ENCODE measurements at places on chromosomes 7 and 10.

DNA sequence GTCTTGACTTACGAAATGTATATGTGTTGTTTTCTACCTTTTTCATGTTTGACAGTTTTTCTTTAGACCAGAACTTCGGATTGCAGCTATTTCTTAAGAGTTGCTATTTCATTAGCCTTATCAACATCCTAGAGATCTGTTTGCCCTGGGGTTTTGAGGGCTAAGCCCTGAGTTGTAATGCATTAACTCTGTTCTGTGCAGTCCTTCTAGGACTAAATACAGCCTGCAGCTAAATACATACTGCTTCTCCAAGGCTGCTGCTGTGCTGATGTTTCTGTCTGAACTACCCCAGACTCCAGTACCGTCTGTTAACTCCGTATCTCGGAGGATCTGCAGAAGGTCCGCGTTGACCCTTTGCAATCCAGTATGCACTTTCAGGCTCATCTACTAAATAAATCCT lies 26.5 kb downstream of the KIAA1217 start:
- no peak for DNase-seq

DNA sequence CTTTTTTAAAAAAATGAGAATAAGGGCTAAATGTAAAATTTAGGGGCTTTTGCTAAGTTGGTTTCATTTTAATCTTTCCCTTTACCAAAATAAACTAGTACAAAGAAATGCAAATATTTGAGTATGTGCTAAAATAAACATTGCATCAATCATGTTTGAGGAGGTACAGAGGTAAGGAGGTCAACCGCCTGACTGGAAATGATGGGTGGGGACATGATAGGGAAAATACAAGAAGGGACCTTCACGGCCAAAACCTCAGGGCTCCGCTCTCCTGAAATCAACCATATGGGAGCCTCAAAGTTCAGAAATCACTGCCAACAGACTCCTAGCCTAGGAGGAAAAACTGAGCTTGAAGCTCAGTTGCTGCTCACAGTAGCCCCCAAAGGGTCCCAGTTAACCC lies 207.6 kb downstream of the AHR start:
- DNase-seq = no peak

GRCh38 chr10:81479316-81479715 lies 395.7 kb upstream of the NRG3 start:
- DNase-seq = no peak

- no peak for DNase-seq
Observed at GRCh38 chr10:47253651-47254375, 46.2 kb upstream of the GDF10 start.

- DNase-seq = no peak
Observed at GRCh38 chr10:13238271-13239077, 4.3 kb upstream of the UCMA start.

DNA sequence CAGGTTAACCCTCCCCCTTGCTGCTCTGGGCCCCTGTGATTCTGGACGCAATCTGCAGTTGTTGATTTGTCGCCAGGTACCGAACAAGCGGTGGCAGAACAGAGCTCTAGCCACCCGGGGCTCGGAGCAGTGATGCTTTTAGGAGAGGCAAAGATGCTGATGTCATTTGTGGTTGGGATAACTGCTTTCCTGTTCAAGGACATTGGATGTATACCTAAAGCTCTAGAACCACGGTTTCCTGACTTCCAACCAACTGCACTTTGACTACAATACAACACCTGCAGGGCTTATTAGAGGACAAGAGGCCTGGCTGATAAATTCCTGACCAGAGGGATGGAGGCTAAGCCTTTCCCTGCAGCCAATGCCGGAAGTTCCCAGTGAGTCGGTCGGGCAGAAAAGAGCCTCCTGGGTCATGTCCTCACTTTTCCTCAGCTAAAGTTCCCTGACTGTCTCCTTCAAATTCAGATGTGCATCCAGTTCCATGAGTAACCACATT lies 6.5 kb upstream of the RBM20 start:
- no peak for DNase-seq

Data from Jurkat, Clone E6-1 (cell line).